Type B pancreatic cell (in vitro differentiated cells): ENCODE measurements at places on chromosomes 12 and 14.

DNA sequence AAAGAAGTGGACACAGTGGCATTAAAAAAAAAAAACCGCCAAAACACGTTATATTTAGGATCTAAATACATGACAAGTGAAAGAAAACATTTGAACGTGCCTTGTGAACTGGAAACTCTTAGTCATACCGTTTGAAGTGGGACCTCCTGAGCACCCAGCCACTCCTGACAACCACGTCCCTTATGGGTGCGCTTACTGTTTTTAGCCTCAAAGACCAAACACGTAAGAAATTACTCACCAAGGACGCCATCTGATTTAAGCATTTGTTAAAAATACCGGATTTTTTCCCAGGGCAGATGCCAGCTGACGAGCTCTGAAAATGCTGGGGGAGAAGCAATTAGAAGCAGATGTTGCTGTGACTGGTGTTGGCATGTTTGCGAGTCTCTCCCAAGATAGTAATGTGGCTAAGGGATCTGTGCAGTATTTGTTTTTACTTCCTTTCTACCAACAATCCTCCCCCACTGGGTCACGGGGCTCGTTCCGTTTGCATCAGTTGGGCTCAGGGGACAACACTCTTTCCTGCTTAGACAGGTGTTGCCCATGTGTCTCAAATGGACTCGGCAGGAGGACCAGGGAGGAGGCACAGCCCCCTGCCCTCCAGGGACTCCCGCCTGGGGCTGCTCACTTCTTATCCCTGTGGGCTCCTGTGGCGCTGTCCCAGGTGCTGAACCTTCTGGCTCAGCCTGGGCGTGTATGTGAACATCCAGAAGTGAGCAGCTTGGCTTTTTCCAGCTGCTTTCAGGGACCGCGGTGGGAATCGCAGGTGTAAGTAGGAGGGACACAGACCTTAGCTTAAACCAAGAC, 101.0 kb downstream of the BEGAIN start:
- DNase-seq, result peak; percentile 84

DNA sequence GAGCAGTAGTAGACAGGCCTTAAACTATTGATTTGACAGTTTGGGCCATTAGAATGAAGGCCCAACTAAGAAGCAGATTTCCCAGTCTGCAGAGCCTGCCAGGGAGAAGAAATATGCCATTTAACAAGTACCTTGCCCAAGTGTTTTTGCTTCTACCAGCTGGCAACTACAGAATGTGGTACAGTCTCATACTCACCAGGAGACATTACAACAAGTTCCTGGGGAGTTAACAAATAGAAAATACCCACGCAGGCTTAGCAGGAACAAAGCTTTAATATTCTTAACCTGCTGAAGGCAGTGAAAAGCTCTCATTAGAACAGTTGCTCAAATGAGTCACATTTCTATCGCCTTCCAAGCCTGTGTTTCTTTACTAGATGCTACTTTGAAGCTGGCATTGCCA, 241.0 kb downstream of the TMEM117 start:
- no peak for DNase-seq

DNA sequence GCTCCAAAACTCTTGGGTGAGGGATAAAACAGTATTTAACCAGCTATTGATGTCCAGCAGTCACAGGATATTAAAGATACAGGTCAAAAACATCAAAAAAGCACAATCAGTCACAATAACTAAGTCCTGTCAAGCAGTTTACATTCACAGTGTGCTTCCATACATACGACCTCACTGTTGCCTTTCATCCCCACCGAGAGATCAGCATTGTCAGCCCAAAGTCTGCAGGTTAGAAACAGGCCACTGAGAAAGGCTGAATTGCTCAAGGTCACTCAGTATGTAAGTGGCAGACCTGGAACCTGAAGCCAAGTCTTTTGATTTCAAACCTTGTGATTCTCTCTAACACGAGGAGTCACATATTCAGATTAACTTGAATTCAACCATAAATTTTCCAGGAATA, 124.9 kb downstream of the GXYLT1 start:
- DNase-seq, result no peak

DNA sequence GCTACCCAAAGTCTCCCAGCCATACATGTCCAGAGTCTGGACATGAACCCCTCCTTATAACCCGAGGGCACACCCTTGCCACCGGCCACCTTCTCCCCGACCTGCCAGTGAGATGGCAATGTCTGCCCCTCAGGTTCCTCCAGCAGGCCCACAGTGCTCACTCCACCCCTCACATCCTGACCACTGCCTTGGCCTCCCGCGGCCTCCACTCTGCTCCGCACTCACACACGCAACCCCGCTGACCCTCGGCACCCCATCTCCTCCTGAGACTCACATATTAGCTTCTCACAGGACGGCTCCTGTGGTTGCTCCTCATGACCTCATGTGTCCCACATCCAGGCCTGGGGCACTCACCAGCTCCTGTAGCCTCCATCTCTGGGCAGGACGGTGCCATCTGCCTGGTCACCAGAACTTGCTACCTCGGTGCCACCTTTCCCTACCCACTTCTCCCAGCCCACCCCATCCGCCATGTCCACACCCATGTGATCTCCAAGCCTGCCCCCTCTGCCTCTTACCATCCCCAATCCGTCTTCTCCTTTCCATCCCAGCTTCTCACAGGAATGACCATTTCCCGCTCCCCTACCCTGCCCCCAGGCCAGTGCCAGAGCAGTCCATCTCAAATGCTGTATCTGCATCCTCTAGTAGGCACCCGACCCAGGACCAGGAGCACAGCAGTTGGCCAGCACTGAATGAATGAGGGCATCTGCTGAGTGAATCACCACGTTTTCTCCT, 198.6 kb upstream of the DIO3 start:
- DNase-seq, result no peak

GRCh38 chr12:54590978-54591591, 2.6 kb upstream of the PPP1R1A start:
- no peak for DNase-seq

GRCh38 chr12:46107591-46107990, 117.2 kb upstream of the SCAF11 start:
- DNase-seq, result no peak

GRCh38 chr12:54579696-54580333, 8.6 kb downstream of the PPP1R1A start:
- DNase-seq, result peak; percentile 91

DNA sequence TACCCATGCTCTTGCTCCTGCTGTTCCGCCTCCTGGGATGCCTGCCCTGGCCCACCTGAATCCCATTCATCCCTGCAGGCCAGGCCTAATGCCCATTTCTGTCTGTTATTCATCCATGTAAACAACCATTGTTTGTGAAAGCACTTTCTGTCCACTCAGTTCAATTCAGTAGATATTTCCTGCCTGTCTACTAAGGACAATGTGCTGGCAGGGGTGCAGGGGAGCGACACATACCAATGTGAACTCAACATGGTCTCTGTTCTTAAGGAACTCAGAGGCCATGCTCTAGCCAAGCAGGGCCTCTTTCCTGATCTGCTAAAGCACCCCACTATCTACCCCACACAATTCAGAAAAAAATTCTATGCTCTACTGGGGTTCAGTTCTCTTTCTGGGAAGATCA, 88.5 kb upstream of the ZFP36L1 start:
- no peak for DNase-seq

DNA sequence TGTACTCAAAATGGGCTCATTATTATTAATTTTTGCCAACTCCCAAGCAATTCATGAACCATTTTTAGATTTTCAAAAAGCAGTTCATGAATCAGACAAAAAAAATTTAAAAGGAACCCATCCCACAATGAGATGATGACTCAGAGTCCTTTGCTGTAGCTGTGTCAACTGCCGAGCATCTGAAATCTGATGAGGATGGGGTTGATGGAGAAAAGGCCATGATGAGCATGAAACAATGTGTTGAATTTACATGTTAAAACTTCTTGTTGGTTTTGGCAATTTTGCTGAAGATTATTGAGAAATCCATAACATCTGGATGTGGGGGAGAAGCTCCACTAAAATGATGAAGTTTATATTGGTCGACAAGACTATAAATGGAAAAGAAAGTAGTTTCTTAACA, 378.0 kb downstream of the FOXG1 start:
- no peak for DNase-seq

DNA sequence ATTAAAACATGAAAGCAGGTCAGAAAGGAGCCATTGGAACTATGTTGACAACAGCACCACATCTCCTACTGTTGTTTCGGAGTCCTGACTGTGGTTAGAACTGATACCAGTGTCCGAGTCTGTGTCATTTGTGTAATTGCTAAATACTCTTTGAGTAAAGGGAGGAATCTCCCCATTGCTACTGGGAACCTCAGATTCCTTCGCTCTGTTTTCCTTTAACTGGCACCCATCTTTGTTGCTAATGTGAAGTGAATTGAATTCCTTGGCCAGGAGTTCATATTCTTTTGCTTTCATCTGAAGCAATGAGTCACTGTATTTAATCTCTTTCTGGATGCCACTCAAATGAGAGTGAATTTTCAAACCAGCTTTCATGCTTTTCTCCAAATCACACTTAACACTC, 31.5 kb downstream of the RASSF9 start:
- no peak for DNase-seq

DNA sequence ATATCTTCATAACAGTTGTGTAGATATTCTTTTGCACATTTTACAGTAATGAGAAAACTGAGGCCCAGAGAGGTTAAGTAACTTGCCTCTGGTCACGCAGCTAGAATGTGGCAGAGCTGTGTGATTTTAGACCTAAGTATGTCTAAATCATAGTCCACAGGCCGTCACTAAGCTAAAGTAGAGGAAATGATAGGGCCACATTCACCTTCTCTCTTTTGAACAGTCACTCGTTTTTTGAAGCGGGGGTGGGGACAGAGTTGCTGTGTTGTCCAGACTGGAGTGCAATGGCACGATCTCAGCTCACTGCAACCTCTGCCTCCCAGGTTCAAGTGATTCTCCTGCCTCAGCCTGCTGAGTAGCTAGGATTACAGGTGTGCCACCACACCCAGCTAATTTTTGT, 68.5 kb downstream of the RASSF3 start:
- no peak for DNase-seq

DNA sequence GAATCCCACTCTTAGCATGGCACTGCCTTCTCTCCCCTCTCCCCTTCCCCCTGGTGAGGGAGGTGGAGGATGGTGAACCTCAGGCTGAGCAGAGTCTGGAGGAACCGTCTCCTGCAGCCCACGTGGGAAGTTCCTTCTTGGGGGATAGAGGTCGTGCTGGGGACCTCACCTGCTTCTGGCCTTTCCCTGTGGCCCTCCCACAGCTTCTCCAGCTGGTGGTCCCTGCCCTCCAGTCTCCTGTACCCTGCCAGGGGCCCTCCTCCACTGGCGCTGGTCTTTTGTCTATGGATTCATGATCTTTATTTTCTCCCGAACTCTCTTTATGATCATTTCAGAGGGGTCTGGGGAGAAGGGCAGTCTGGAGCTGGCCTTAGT, 9.0 kb upstream of the MTA1 start:
- no peak for DNase-seq

- DNase-seq, result no peak
Observed at GRCh38 chr14:101501341-101501740, 60.0 kb upstream of the DIO3 start.

DNA sequence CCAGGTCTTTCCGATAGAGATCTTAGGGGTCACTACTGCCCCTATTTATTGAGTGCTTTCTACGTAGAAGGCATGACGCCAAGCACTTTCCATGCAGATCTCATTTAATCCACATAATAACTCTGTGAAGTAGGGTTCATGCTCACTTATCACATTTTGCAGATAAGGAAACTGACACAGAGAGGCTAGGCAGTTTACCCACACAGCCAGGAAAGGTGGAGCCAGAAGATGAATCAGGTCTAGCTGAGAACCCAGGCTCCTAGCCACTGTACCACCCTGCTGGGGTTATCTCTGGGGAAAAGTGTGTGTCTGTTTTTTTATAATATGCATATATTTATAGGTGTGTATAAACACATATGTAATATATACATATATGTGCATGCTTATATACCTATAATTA, 83.6 kb downstream of the KSR2 start:
- DNase-seq, result no peak

- no peak for DNase-seq
Observed at GRCh38 chr12:9943240-9943639, 11.1 kb upstream of the CLEC2A start.

GRCh38 chr14:55929136-55929535, 189.1 kb upstream of the PELI2 start:
- no peak for DNase-seq

GRCh38 chr12:119200601-119201000, 21.9 kb downstream of the HSPB8 start:
- no peak for DNase-seq

DNA sequence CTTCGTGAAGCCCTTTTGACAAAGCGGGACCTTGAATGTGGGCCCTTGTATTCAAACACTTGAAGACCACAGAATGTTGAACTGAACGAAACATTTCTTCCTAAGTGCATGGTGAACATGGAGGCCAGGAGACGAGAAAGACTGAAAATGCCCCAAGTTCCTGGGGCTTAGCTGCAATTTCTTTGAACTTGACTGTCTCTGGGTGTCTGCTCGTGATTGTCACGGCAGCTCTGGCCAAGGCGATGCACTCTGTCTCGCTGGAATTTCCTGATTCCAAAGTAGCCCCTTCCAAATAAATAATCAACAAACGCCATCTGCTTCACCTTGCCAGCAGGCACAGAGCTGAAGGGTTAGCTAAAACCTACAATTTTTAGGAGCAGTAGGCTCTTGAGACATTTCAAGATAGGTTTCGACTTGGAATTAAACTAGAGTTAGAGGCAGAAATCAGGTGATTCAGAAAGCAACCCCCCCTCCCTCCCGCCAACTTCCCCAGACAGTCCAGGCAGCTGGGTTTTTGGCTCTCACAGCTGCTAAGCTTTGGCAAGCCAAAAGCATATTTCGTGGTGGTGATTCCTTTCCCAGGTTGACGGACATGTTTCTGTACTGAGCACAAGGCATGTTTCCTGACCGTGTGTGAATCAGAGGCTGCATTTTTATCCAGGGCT, 13.5 kb upstream of the IRF2BPL start:
- DNase-seq, result no peak

DNA sequence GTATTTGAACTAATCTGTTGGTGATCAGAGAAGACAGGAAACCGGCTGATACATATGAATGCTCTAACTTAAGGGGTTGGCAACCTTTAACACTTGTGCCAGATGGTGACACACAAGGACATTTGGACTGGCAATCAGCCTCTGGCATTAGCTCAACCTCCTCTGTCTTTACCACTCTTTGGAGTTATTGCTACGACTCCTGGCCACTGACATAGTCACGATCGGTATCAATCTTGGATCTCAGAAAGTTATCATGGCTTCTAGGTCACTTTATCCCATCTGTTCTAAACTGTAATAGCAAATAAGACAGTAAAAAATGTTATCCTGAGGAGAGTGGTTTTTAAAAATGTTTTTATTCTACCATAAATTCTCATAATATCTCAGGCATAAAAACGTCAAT, 575.2 kb upstream of the MDGA2 start:
- DNase-seq, result no peak

- no peak for DNase-seq
Observed at GRCh38 chr14:56659964-56660551, 80.5 kb downstream of the TMEM260 start.
